Stimulated activated CD8-positive, alpha-beta memory T cell treated with anti-CD3 and anti-CD28 coated beads, Interleukin-7, amount 100 ng/mL, for 1 hour (primary cell): ENCODE measurements at places on chromosomes 16 and 17.

GRCh38 chr16:67993207-67994039, 5.9 kb downstream of the DPEP2 start:
- DNase-seq = peak; percentile 60

GRCh38 chr17:49523706-49524472, 28.8 kb downstream of the NGFR start:
- DNase-seq = no peak

- no peak for DNase-seq
Measured at GRCh38 chr16:74451951-74452758, 30.9 kb upstream of the CLEC18B start.

GRCh38 chr17:50627782-50628601, 6.7 kb upstream of the ABCC3 start:
- no peak for DNase-seq

DNA sequence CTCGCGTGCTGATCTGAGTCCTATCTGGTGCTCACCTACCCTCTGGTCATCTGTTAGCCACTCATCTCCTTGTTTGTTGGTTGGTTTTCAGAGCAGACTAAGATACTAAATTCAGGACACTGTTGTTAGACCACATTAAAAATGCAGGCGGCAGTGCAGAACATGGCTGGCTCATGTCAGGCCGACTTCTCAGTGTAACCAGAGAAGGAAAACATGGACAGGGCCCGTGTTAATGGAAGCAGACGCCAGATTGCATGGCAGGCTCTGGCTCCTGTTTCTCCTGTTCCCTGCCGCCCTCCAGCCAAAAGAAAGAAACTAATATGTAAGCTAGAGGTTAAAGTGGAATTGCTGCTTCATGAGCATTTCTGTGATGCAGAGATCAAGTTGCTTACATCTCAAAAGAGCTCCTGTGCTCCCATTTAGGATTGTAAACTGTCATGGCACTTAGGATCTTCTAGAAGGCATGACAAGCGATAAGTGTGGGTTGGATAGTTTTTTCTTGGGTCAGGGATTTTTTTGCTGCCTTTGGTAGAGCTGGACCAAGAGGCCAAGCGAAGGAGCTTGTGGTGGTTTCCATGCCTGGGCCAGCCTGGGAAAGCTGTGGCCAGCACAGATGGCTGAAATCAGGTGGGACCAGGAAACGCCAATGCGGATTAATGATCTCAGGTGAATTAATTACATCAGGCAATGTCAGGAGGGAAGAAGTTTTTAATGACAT, 56.1 kb downstream of the YPEL2 start:
- DNase-seq = no peak

GRCh38 chr17:60157487-60158040, 7.8 kb downstream of the CA4 start:
- DNase-seq = no peak

- DNase-seq = no peak
Measured at GRCh38 chr16:66299349-66299748, 67.1 kb upstream of the CDH5 start.

DNA sequence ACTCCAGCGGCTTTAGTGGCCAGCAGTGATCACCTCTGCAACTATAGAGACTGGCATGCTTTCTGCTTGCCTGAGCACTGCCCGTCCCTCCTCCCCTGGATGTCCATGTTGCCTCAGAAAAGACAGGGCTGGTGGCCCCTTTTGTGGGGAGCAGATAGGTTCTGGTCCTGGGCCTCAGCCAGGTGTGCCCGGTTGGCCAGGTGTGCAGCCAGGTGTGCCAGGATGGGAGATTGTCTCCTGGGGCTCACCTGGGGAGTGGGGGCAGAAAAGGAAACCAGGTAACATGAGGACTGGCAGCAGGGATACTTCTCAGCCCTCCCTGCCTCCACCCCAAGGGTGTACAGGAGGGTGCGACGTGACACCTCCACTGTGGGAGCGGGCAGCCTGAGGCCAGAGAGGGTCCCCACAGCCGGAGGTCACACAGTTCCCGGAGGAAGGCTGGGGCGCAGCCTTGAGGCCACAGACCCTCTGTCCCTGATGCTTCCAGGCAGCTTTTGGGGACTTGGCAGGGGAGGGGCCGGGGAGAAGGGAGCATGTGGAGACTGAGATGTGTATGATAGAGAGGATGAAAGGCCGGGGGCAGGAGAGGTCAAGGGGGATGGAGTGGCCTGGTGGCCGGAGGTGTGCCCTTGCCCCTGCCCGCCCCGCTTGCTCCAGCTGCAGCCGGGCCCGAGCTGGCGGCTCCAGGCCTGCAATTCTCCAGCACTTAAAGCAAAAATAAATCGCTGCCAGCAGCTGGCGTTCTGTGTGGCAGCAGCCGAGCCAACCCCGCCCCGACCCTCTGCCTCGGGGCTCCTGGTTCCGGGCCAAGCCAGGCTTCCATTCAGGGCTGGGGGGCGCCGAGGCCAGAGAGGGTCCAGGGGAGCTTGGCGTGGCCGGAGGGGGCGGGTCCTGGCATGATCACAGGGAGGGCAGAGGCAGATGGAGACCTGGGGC, 6.7 kb downstream of the KCNJ12 start:
- no peak for DNase-seq

DNA sequence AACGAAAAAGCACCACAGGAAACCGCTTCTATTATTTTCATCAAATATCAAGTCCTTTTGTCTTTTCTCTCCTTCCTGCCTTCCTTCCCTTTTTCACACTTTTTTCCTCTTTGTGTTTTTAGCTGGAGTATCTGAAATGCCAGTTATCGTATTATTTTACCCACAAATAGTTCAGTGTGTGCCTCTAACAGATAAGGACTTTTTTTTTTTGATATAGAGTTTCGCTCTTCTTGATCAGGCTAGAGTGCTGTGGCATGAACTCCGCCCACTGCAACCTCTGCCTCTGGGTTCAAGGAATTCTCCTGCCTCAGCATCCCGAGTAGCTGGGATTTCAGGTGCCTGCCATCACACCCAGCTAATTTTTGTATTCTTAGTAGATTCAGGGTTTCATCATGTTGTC, 10.7 kb downstream of the DNAAF1 start:
- no peak for DNase-seq

DNA sequence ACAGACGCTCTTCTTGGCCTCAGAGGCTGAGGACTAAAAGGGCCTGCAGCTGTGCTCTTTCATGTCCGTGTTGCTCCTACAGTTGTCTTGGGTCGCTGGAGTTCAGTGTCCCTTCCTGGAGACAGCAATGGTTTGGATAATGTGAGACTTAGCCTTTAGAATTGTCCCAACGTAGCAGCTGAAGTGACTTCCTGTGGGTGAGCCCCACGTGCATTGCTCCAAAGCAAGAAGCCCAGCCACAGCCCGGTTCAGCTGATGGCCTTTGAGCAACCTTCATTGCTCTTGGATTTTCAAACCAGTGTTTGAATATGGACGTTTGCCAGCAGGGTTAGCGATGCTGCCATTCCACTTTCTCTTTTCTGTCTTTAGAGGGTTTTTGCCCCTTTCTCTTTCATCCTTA, 19.7 kb downstream of the TMEM11 start:
- DNase-seq = no peak

GRCh38 chr17:79814974-79815835, 18.3 kb upstream of the CBX8 start:
- DNase-seq = no peak

DNA sequence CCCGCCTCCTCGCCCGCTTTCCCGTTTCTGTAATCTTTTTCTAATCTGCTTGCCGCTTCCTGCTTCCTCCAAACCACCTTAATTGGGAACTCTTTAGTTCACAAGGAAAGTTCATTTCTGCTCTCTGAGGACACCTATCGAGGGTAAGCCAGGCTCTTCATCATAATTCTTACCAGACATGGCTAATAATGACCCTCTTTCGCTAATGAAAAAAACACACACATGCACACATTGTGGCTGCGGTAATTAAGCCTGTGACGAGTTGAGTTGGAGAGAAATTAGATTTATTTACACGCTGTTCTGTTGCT, 100.6 kb downstream of the ZNF423 start:
- no peak for DNase-seq

DNA sequence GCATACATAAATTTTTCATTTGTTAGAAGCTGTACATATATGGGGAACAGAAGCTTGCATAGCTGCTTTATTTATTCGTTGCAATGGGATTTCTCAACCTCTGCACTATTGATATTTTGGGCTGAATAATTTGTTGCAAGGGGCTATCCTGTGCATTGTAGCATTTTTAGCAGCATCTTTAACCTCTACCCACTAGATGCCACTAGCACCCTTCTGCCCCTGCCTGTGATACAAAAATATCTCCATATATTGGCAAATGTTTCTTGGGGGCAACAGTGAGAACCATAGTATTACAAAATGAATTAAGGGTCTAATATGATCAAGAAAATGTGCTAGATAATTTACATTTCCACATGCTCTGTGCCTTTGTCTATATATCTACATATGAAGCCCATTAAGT, 1401.0 kb downstream of the CDH11 start:
- no peak for DNase-seq

GRCh38 chr16:12178251-12178990, 201.9 kb downstream of the SNX29 start:
- DNase-seq = no peak

GRCh38 chr17:44768505-44769142, 9.8 kb downstream of the ADAM11 start:
- DNase-seq = no peak

- no peak for DNase-seq
Measured at GRCh38 chr17:193426-193810, 12.0 kb upstream of the DOC2B start.

DNA sequence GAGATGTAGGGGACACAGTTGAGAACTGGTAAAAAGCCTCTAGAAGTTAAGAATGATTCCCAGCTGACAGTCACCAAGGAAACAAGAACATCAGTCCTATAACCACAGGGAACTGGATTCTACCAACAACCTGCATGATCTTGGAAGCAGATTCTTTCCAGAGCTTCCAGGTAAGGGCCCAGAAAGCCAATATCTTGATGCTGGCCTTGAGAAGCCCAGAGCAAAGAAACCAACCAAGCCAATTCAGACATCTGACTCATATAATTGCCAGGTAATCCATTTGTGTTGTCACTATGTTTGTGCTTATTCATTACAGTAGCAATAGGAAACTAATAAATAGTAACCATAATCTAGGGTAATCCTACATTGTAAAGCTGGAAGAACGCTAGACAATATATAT, 81.6 kb downstream of the CACNG1 start:
- DNase-seq = no peak

DNA sequence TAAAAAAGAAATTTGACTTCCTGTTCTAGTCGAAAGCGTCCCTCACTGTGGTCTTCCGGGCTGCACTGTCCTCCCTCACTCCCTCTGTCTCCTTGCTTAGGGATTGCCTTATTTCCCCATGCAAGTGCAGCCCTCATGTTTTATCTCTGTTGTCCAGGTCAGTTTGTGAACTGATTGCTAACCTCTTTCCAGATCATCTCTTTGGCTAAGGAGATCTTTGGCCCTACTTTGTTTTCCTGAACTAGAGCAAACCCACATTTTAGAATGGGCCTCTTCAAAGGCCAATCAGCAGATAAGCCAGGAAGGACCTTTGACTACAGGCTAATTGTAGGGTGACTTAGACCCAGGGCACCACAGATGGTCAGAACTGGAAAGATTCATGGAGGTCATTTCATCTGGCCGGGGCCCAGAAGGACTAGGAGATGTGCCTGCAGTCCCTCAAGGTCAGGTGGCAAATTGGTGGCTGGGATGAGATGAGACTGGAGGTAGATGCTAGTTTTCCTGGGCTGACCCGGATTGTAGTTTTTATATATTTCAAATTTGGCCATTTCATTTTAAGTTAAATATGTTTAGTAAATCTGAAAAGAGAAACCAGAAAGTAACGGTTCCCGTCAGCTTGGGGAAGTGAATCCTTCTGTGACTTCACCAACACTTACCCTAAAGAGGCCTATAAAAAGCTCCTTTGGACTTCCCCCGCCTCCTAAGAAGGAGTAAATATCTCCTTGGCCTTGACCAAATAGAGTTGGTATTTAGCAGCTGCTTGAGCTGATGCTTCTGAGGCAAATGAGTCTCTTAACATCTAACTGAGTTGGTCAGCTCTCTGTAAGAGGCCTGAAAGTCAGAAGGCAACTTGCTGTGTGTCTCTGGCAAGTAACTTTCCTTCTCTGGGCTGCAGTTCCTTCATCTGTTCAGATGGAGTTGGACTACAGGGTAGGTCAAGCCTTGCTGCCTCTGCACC, 6.2 kb upstream of the SLC25A19 start:
- no peak for DNase-seq

- no peak for DNase-seq
Measured at GRCh38 chr17:36641877-36642845, 40.8 kb downstream of the MRM1 start.

DNA sequence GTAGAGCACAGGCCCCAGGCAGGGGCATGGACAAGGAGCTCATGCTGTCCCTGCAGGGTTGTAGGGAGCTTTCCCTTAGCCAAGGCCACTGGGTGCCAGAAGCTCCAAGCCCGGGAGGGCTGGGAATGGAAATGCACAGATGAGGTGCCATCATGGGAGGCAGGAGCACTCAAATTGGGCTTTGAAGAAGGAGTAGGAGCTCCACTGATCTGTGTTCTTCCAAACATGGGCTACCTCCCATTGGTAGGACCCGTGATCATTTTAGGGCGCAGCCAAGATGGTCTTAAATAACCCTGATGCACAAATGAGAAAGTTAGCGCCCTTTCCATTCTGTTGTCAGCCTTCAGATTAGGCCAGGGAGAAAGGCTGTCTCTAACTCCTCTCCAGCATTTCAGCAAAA, 201.5 kb downstream of the ZNF423 start:
- DNase-seq = no peak

DNA sequence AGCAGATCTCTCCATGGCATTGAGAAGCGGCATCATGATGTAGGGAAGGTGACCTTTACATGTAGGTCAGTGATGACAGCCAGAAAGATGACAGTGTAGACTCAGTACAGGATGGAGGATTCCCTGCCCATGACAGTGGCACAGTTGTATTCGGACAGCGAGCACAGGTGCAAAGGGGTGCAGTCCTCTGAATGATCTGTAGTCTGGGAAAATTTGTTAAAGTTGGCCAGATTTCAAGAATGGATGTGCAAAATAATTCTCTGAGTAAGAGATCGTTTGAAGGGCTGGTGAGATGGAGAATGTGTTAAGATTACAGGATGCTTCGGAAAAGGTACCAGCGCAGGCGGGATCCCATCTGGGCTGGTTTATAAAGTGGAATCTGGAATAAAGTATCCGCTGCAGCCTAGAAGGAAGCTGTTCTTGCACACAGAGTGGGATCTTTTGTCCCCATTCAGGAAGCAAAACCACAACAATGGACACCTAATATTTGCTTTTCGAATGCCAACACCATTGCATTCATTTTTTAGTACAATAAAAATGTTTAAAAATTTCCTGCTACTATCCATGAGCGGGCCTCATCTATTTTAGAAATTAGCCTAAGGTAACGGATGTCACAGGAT, 101.2 kb downstream of the RPTOR start:
- DNase-seq = no peak

DNA sequence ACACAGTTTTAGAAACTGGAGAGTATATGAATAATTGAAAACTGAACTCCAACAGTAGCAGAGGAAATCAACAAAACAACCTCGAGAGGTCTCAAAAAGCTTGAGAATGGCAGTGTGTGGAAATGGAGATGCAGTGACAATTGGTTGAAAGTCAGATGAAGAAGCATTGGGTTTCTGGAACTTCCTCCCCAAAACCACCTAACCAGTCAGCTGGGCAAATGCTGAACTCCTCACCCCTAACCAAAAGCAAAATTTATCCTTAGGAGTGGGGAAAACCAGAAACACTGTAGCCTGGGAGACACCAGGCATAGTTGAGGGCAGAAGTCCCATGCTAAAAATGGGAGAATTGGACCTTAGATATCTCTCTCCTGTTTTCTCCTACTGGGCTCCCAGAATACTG, 109.9 kb downstream of the TANC2 start:
- DNase-seq = no peak
